Activated T-helper 9 cell treated with anti-CD3 and anti-CD28 coated beads, Interleukin-2, amount 50 U/mL, for 16 hours (primary cell): ENCODE measurements at places on chromosomes 4 and X.

DNA sequence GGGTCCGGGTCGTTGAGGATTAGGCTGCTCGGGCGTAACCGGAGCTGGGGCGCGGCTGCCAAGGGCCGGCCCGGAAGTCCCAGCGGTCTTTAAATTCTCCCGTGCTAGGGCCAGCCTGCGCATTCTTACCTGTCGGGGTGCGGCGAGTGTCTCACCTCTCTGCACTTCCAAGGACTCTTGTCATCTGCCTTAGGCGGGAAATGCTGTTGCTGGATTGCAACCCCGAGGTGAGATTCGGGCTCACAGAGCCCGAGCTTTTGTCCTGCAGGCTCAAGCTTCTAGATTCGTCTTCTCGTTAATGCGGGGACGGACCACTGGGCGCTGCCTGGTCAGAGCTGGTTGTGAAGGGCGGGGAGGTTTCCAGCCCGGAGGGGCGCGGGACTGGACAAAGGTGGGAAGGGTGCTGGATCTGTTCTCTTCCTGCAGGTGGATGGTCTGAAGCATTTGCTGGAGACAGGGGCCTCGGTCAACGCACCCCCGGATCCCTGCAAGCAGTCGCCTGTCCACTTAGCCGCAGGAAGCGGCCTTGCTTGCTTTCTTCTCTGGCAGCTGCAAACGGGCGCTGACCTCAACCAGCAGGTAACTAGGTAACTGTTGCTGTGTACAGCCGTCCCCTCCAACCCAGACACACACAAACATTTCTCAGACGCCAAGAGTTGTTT is at the start of gene ANKRD37:
Gene ANKRD37, plus strand, starts transcription at position 118 of the 662 bp plus-strand sequence. Its CDS starts 83 bp downstream, at position 201.
- DNase-seq = no peak

GRCh38 chrX:23048806-23049573 is 49.2 kb downstream of the DDX53 start:
- DNase-seq = no peak

DNA sequence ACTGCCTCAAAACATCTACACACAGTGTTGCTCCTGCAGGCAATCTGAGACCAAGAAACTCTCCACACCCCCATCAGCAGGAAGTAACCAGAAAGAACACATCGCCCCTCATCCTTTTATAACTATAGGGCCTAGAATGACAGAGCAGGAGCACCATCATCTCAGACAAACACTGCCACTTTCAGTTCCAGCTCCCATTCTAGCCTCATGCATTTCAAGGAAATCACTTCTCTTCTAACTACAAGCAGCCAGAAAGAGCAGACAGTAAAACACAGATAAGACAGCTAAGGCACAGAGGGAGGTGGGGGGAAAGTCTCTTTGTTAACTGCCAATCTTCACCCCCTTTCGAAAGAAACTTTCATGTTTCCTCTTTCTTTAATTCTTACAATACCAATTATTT is 102.6 kb upstream of the TENT5D start:
- DNase-seq = no peak

DNA sequence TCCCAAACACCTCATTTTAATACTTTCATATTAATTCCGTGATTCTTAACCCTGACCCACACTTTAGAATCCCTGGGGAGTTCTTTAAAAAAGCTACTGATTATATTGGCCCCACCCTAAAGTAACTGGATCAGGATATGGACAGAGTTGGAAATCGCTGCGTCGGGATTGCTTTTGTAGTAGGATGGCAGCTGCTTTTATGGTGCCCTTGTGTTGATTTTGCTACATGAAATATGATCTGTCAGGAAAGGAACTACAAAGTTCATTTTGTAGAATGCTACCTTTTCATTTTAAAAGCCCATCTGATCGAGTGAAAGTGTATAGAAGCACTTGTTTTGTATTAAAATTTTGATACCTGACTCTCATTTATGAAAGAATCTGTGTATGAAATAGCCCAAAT is 43.6 kb downstream of the TMEM131L start:
- DNase-seq = no peak

DNA sequence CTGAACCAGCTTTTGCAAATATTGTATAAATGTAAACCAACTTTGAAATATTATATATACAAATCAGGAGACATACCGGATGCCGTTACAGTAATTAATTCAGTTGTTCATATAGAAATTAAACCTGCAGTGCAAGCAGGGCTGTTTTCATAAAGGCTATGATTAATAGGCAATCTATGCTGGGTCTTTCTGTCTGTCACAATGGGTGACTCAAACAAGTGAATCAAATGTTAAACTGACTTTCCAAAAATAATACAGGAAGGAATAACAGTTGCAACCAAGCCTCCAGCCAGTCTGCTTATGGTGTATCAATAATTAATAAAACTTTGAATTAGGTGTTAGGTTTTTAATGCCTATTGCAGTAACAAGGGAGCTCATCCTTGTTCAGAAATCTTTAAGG is 43.9 kb downstream of the GABRB1 start:
- no peak for DNase-seq
